ENCODE measurements at places on chromosomes 4 and X. TPM values are rescaled to one million over a fixed set of nuclear protein-coding genes. Genes with fewer than 3 reads are reported as not detected.

The ABCD1 gene
- 2.0 TPM for total RNA-seq

GRCh38 chrX:7925867-7926472, 1.2 kb downstream of the PNPLA4 start:
- no peaks in the 10 kb centered on the region for H3K36me3 ChIP-seq
- H3K27ac ChIP-seq = no peak overlapping the region
- no peak overlapping the region for H3K4me3 ChIP-seq
- H3K4me1 ChIP-seq = no peaks in the 10 kb centered on the region
- no peaks in the 10 kb centered on the region for H3K27me3 ChIP-seq

DNA sequence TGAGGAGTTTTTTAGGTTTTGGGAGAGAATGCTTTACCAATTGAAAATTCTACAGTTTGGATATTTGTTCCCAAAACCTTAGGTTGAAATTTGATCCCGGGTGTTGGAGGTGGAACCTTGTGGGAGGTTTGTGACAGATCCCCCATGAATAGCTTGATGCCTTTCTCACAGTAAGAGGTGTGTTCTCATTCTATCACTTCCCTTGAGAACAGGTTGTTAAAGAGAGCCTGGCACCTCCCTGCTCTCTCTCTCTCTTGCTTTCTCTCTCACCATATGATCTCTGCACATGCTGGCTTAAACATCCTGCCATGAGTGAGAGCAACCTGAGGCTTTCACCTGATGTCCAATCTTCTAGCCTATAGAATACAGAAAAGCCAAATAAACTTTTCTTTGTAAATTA, 1475.5 kb upstream of the AGA start:
- H3K4me3 ChIP-seq = no peak overlapping the region
- no peaks in the 10 kb centered on the region for H3K36me3 ChIP-seq
- DNase-seq = no peak

- no peaks in the 10 kb centered on the region for H3K4me1 ChIP-seq
- no peaks in the 10 kb centered on the region for H3K27me3 ChIP-seq
- DNase-seq = no peak
- no peak overlapping the region for H3K4me3 ChIP-seq
These were observed 1372.3 kb downstream of the STIM2 start for GRCh38 chr4:28232951-28233350.

DNA sequence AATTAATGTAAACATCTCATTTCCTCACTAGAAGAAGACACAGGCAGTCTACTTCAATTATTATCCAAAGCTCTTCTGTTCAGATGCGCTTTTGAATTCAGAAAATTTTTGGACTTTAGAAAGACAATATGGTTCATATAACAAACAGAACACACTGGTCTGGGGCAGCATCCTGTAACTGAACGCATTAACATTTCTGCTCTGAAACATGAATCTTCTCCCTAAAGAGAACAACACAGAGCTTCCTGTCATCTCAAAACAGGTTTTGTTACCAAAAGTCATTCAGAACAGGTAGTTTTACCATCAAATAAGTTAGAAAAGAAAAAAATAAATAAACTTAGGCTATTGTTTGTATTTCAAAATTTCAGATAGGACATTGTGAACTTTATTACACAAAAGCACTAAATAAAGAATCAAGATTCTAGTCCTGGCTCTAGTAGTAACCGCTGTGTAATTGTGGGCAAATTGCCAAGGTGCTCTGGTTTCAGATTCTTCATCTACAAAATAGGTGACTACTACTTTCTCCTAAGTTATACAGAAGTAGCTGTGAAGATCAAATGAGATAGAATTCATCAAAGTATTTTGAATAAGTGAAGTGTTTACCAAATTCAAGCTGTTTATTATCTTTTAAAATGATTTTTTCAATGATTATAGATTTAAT, 252.3 kb upstream of the RASGEF1B start:
- no peak for DNase-seq
- H3K4me3 ChIP-seq = no peak overlapping the region
- H3K4me1 ChIP-seq = peaks cover 40% of the 10 kb centered on the region

GRCh38 chr4:56261027-56261426, 126.3 kb downstream of the AASDH start:
- no peak overlapping the region for H3K27ac ChIP-seq
- DNase-seq = no peak
- no peaks in the 10 kb centered on the region for H3K27me3 ChIP-seq
- H3K4me3 ChIP-seq = no peak overlapping the region
- H3K4me1 ChIP-seq = no peaks in the 10 kb centered on the region

- no peaks in the 10 kb centered on the region for H3K27me3 ChIP-seq
- DNase-seq = no peak
- H3K36me3 ChIP-seq = no peaks in the 10 kb centered on the region
- no peak overlapping the region for H3K4me3 ChIP-seq
- no peaks in the 10 kb centered on the region for H3K4me1 ChIP-seq
These were observed 26.4 kb downstream of the EREG start for GRCh38 chr4:74391346-74391745.

GRCh38 chr4:141004823-141005222, 128.4 kb downstream of the RNF150 start:
- H3K36me3 ChIP-seq = no peaks in the 10 kb centered on the region
- no peak overlapping the region for H3K4me3 ChIP-seq
- peaks cover 3% of the 10 kb centered on the region for H3K4me1 ChIP-seq
- H3K27me3 ChIP-seq = no peaks in the 10 kb centered on the region

The RBM46 gene
- not detected for total RNA-seq

- H3K36me3 ChIP-seq = no peaks in the 10 kb centered on the region
- H3K4me1 ChIP-seq = peaks cover 10% of the 10 kb centered on the region
- no peaks in the 10 kb centered on the region for H3K27me3 ChIP-seq
- no peak overlapping the region for H3K4me3 ChIP-seq
- no peak overlapping the region for H3K27ac ChIP-seq
- no peak for DNase-seq
These were observed 67.3 kb downstream of the PTPN13 start for GRCh38 chr4:86661418-86661817.

GRCh38 chr4:94724016-94724790, 33.6 kb upstream of the BMPR1B start:
- no peak overlapping the region for H3K27ac ChIP-seq
- H3K36me3 ChIP-seq = no peaks in the 10 kb centered on the region
- no peak for DNase-seq
- no peak overlapping the region for H3K4me3 ChIP-seq
- H3K4me1 ChIP-seq = no peaks in the 10 kb centered on the region
- no peaks in the 10 kb centered on the region for H3K27me3 ChIP-seq

- H3K36me3 ChIP-seq = no peaks in the 10 kb centered on the region
- H3K4me3 ChIP-seq = no peak overlapping the region
- H3K27ac ChIP-seq = no peak overlapping the region
- DNase-seq = no peak
- H3K4me1 ChIP-seq = no peaks in the 10 kb centered on the region
- no peaks in the 10 kb centered on the region for H3K27me3 ChIP-seq
These were observed 35.4 kb upstream of the BCLAF3 start for GRCh38 chrX:20026278-20026677.

The PCDH18 gene
- 2.6 TPM for total RNA-seq

- H3K27ac ChIP-seq = no peak overlapping the region
- H3K27me3 ChIP-seq = no peaks in the 10 kb centered on the region
- no peak overlapping the region for H3K4me3 ChIP-seq
- no peaks in the 10 kb centered on the region for H3K36me3 ChIP-seq
These were observed 53.7 kb downstream of the ANKRD50 start for GRCh38 chr4:124658795-124659194.

- no peaks in the 10 kb centered on the region for H3K4me1 ChIP-seq
- no peak overlapping the region for H3K4me3 ChIP-seq
- no peaks in the 10 kb centered on the region for H3K27me3 ChIP-seq
- no peaks in the 10 kb centered on the region for H3K36me3 ChIP-seq
- H3K27ac ChIP-seq = no peak overlapping the region
These were observed 13.0 kb downstream of the PNMA6E start for GRCh38 chrX:153387987-153388721.

The VCX3A gene
- total RNA-seq = not detected

GRCh38 chr4:165248102-165248501, 40.7 kb downstream of the KLHL2 start:
- H3K36me3 ChIP-seq = no peaks in the 10 kb centered on the region
- H3K4me3 ChIP-seq = no peak overlapping the region
- DNase-seq = no peak
- no peaks in the 10 kb centered on the region for H3K27me3 ChIP-seq

The DRD5 gene
- not detected for total RNA-seq

The EFHC2 gene
- total RNA-seq = 3.1 TPM

DNA sequence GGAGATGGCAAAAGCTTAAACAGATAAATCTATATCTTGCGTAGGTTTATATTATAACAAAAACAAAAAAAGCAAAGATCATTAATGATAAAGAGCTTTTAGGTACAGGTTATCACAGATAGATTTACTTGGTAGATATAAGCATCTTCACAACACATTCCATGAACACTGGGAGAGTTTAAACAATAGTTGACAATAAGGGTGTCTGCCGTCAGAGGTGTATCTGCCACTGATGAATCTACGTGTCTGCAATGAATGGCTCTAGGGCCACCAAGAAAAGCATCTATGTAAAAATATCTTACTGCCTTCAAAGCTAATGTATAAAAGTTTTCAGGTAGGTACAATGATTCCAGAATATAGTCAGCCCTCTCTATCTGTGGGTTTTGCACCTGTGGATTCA, 43.7 kb downstream of the RASGEF1B start:
- no peak for DNase-seq
- H3K27ac ChIP-seq = no peak overlapping the region
- H3K27me3 ChIP-seq = no peaks in the 10 kb centered on the region
- H3K4me1 ChIP-seq = no peaks in the 10 kb centered on the region
- no peak overlapping the region for H3K4me3 ChIP-seq

The GPR82 gene
- 0.11 TPM for total RNA-seq

DNA sequence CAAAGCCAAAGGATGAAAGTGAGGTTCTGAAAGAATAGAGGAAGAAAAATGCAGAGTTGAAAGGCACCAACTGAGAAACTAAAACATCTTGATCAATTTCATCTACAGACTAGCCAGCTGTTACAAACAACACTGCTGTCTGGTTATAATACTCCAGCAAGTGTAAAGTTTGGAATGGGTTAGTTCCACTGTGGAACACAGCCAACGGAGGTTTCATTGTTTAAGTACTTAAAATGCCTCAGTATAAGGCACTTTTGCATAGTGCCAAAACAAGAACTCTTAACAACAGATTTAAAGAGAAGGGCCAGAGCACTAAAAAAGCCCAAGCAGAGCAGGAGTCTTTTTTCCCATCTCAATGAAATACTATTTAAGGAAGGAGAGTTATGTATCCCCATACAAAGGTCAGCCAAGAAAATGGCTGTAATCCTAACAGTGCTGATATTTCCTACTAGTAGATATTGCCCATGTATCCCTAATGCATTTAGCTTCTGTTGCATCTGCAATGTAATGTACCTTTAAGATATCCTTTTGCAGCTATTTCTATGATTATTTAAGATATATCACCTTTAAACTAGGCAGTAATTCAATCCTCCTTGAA, 16.5 kb downstream of the ACSL4 start:
- H3K4me1 ChIP-seq = no peaks in the 10 kb centered on the region
- H3K4me3 ChIP-seq = no peak overlapping the region
- no peak for DNase-seq

- no peak for DNase-seq
- H3K4me3 ChIP-seq = no peak overlapping the region
- H3K36me3 ChIP-seq = no peaks in the 10 kb centered on the region
- no peaks in the 10 kb centered on the region for H3K4me1 ChIP-seq
These were observed 60.8 kb upstream of the FMR1 start for GRCh38 chrX:147850875-147851274.

DNA sequence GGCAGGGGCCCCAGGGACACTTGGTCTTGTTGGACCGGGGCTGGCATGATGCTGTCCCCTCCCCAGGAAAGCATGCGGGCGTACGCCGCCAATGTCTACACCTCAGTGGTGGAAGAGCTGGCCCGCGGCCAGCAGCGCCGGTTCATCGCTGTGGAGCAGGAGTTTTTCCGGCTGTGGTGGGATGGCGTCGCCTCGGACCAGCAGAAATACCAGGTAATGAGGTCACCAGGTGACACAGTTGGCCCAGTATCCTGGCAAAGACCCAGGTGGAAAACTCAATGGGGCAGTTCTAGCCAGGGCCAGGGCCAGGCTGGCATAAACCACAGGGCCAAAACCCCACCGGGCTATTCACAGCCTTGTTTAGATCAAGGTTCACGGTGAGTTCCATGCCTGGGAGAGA, 1.5 kb downstream of the MAN2B2 start:
- DNase-seq = no peak
- H3K27ac ChIP-seq = no peak overlapping the region
- peaks cover 26% of the 10 kb centered on the region for H3K4me1 ChIP-seq

The NEIL3 gene
- 2.1 TPM for total RNA-seq

The CT55 gene
- not detected for total RNA-seq

The COX7B2 gene
- not detected for total RNA-seq

- H3K27ac ChIP-seq = no peak overlapping the region
- no peaks in the 10 kb centered on the region for H3K36me3 ChIP-seq
- H3K4me3 ChIP-seq = no peak overlapping the region
- H3K27me3 ChIP-seq = no peaks in the 10 kb centered on the region
- no peaks in the 10 kb centered on the region for H3K4me1 ChIP-seq
These were observed 16.5 kb upstream of the CYBB start for GRCh38 chrX:37763400-37763799.

DNA sequence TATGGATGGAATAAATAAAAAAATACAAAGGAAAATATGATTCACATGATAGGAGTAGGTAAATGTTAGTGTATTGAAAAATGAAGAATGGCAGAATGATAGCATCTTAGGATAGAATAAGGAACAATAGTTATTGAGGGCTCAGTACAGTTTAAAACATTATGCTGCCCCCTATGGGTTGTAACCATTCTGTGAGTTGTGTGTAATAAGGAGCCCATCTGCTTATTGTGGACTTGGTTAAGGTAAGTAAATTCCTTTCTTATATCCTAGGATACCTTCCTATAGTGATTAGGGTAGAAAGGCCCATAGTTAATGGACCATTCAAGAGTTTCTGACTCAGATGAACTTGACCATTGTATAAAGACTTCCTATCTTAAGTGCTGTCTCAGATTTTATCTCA, 195.8 kb downstream of the PDHA2 start:
- no peak overlapping the region for H3K27ac ChIP-seq
- no peaks in the 10 kb centered on the region for H3K4me1 ChIP-seq
- no peak for DNase-seq
- no peak overlapping the region for H3K4me3 ChIP-seq
- H3K36me3 ChIP-seq = no peaks in the 10 kb centered on the region

GRCh38 chr4:99013884-99014523, 18.5 kb downstream of the METAP1 start:
- no peaks in the 10 kb centered on the region for H3K36me3 ChIP-seq
- peak overlapping the region; percentile 30 for H3K27ac ChIP-seq
- no peak for DNase-seq
- H3K4me3 ChIP-seq = no peak overlapping the region
- no peaks in the 10 kb centered on the region for H3K27me3 ChIP-seq
- H3K4me1 ChIP-seq = no peaks in the 10 kb centered on the region

DNA sequence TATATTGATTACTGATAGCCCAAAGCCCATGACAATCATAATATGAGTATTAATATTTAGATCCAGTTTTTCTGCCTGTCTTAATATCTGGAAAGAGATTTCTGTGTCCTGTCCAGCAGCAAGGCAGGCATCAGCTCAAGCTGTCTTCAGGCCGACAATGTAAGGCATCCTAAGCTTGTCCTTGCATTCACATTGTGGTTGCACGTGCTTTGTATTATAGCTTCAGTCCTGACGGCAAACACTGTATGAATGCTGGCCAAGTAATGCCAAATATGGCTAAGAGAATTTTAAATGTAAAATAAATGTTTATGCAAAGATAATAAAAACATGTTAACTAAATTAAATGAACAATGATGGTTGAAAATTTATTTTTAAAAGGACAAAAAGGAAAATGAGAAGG, 255.7 kb upstream of the RPS6KA3 start:
- no peak overlapping the region for H3K4me3 ChIP-seq
- H3K36me3 ChIP-seq = no peaks in the 10 kb centered on the region
- no peak for DNase-seq
- no peaks in the 10 kb centered on the region for H3K27me3 ChIP-seq
- no peak overlapping the region for H3K27ac ChIP-seq

The CITED1 gene
- total RNA-seq = not detected

The NEUROG2 gene
- not detected for total RNA-seq

GRCh38 chr4:138118270-138118669, 123.9 kb downstream of the SLC7A11 start:
- H3K36me3 ChIP-seq = no peaks in the 10 kb centered on the region
- no peak overlapping the region for H3K27ac ChIP-seq

Data from esophagus squamous epithelium (tissue), 5 donors.